ENCODE measurements at places on chromosomes 3 and 15.

DNA sequence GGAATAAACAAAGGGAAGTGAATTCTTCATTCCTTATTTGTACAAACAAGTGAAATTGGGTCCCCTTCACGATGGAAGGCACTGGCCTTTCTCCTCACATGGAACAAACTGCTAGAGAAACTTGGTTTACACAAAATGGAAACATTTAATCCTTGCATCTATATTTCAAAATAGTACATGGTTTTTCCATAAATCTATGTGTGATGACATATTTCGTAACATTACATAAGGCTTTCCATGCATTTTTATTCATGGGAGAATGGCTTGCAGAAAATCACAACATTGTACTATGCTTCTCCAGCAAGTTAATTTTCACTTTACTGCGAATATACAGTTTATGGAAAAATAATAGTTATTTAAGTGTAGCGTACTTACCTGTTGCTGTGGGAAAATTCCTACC, 81.0 kb upstream of the CDIN1 start:
- DNase-seq: no peak

- DNase-seq: no peak
These were observed 47.9 kb upstream of the SYNM start for GRCh38 chr15:99057020-99057419.

- DNase-seq: no peak
These were observed 43.3 kb downstream of the CYFIP1 start for GRCh38 chr15:22936577-22937472.

- no peak for DNase-seq
These were observed 806.6 kb downstream of the SQOR start for GRCh38 chr15:46441294-46442062.

- DNase-seq: no peak
These were observed 104.5 kb upstream of the BFSP2 start for GRCh38 chr3:133295199-133295901.

- no peak for DNase-seq
These were observed 339.1 kb downstream of the SATB1 start for GRCh38 chr3:18086078-18086477.

GRCh38 chr15:45862034-45862433, 227.2 kb downstream of the SQOR start:
- no peak for DNase-seq

DNA sequence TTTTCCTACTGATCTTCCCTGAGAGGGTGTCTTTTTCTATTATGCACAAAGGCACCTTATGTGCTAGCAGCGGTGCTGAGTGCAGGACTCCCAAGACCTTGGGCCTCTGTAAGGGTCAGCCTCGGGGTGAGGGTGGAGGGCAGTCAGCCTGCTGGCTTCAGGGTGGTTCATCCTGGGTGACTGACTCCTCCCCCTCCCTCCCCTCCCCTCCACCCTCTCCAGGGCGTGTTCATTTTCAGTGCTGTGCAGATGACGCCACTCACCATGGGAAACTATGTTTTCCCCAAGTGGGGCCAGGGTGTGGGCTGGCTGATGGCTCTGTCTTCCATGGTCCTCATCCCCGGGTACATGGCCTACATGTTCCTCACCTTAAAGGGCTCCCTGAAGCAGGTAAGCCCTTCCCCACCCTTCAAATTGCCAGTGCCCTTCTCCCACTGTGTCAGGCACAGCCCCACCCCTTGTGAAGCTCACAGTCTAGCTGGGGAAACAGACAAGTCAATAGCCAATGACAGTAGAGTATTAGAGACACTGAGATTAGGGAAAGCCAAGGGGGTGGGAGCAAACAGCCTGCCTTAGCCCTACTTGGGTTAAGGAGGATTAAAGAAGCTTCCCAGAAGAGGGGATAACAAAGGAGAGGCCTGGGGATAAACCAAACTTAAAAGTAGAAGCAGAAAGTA, 41.9 kb downstream of the SLC6A1 start:
- DNase-seq: no peak

Measured in erythroblast (primary cell).